ENCODE measurements at places on chromosomes 3 and 15.

- DNase-seq, result no peak
- no peaks in the 10 kb centered on the region for H3K27me3 ChIP-seq
- H3K4me3 ChIP-seq, result no peak overlapping the region
- no peak overlapping the region for H3K27ac ChIP-seq
- no peaks in the 10 kb centered on the region for H3K4me1 ChIP-seq
Observed at GRCh38 chr3:49649576-49649975, 24.6 kb upstream of the APEH start.

DNA sequence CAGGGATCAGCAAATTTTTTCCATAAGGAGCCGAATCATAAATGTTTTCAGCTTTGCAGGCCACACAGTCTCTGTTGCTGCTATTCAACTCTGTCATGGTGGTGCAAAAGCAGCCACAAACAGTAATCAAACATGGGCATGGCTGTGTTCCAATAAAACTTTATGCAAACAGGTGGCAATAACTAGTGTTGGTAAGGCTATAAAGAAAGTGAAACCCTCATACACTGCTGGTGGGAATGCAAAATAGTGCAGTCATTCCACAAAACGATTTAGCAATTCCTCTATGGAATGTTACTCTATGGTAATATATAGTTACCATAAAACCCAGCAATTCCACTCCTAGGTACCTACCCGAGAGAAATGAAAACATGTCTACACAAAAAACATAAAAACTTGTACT lies 14.0 kb upstream of the MRPS25 start:
- no peak overlapping the region for H3K27ac ChIP-seq
- H3K4me3 ChIP-seq, result no peak overlapping the region
- DNase-seq, result no peak
- peaks cover 95% of the 10 kb centered on the region for H3K36me3 ChIP-seq

DNA sequence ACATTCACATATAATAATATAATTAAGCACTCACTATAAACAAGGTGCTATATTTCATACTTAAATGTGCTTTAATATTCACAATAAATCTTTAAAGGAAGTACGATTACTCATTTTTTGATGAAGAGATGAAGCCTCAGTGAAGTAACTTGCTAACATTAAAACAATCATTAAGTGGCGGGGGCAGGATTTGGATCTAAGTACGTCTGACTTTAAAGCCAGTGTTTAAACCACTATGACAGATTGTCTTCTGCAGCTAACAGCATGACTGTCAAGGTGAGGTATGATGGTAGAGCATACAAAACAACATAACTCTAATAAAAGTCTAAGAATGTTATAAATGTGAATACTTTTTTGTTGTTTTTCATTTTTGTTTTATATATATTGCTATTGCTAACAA lies 862.1 kb downstream of the ROBO1 start:
- H3K27me3 ChIP-seq, result no peaks in the 10 kb centered on the region
- no peak for DNase-seq
- H3K27ac ChIP-seq, result no peak overlapping the region

GRCh38 chr3:94928921-94929320 lies 866.1 kb downstream of the NSUN3 start:
- no peak for DNase-seq
- no peak overlapping the region for H3K27ac ChIP-seq
- H3K4me1 ChIP-seq, result no peaks in the 10 kb centered on the region
- no peaks in the 10 kb centered on the region for H3K36me3 ChIP-seq
- H3K4me3 ChIP-seq, result no peak overlapping the region
- H3K27me3 ChIP-seq, result no peaks in the 10 kb centered on the region

GRCh38 chr3:109339714-109340648 lies 2.6 kb upstream of the DPPA4 start:
- no peak overlapping the region for H3K27ac ChIP-seq
- no peaks in the 10 kb centered on the region for H3K36me3 ChIP-seq
- no peak for DNase-seq
- H3K4me3 ChIP-seq, result no peak overlapping the region
- no peaks in the 10 kb centered on the region for H3K27me3 ChIP-seq

- H3K36me3 ChIP-seq, result no peaks in the 10 kb centered on the region
- no peaks in the 10 kb centered on the region for H3K4me1 ChIP-seq
- H3K27ac ChIP-seq, result no peak overlapping the region
- no peak for DNase-seq
- H3K4me3 ChIP-seq, result no peak overlapping the region
- no peaks in the 10 kb centered on the region for H3K27me3 ChIP-seq
Observed at GRCh38 chr3:151765685-151766084, 32.0 kb downstream of the AADACL2 start.

- H3K4me1 ChIP-seq, result no peaks in the 10 kb centered on the region
- H3K27ac ChIP-seq, result no peak overlapping the region
Observed at GRCh38 chr3:160667452-160667851, 9.5 kb upstream of the ARL14 start.

DNA sequence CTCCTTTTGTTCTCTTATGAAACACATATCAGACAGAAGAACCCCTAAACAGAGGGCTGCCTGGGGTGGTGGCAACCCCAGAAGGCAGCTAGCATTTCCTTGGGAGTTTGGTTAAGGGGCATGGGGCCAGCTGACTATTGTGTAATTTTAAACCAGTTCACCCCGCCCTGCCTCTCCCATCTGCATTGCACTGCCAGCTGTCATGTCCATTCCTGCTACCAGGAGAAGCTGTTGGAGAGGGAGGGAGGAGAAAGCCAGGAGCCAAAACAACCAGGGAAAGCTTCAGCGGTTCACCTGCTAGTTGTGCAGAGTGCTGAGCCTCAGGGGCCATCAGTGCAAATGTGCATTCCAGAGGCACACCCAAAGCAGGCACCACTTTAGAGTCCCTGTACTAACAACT lies 47.6 kb upstream of the ATP1B3 start:
- H3K4me1 ChIP-seq, result no peaks in the 10 kb centered on the region
- H3K27ac ChIP-seq, result no peak overlapping the region
- no peak overlapping the region for H3K4me3 ChIP-seq
- no peaks in the 10 kb centered on the region for H3K36me3 ChIP-seq

- no peak overlapping the region for H3K4me3 ChIP-seq
- H3K36me3 ChIP-seq, result no peaks in the 10 kb centered on the region
- H3K27ac ChIP-seq, result no peak overlapping the region
- no peak for DNase-seq
Observed at GRCh38 chr3:150984066-150984465, 11.5 kb upstream of the CLRN1 start.

DNA sequence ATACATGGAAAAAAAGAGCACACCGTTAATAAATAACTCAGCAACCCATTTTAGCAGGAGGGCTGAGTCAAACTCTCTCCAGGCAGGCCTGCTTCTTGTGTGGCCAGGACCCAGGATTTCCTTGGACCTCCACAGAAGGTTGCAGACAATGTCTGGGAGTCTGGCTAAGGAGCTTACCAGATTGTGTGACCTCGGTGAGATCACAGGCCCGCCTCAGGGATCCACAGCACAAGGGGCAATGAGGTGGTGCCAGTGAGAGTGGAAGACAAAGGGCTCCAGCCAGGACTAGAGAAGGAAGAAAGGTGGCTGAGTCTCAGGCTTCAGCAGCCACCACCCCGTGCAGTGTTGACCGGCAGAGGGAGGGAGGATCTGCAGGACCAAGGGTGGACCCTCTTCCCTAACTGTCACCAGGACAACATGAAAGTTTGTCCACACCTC lies 32.2 kb upstream of the SEC22A start:
- H3K27ac ChIP-seq, result no peak overlapping the region
- DNase-seq, result no peak
- H3K4me3 ChIP-seq, result no peak overlapping the region
- H3K27me3 ChIP-seq, result no peaks in the 10 kb centered on the region
- no peaks in the 10 kb centered on the region for H3K36me3 ChIP-seq

GRCh38 chr3:169243579-169243978 lies 419.9 kb downstream of the MECOM start:
- no peak for DNase-seq
- no peak overlapping the region for H3K4me3 ChIP-seq
- no peaks in the 10 kb centered on the region for H3K36me3 ChIP-seq
- no peak overlapping the region for H3K27ac ChIP-seq

GRCh38 chr3:6928064-6928463 lies 67.1 kb downstream of the GRM7 start:
- H3K27me3 ChIP-seq, result no peaks in the 10 kb centered on the region
- H3K36me3 ChIP-seq, result no peaks in the 10 kb centered on the region

DNA sequence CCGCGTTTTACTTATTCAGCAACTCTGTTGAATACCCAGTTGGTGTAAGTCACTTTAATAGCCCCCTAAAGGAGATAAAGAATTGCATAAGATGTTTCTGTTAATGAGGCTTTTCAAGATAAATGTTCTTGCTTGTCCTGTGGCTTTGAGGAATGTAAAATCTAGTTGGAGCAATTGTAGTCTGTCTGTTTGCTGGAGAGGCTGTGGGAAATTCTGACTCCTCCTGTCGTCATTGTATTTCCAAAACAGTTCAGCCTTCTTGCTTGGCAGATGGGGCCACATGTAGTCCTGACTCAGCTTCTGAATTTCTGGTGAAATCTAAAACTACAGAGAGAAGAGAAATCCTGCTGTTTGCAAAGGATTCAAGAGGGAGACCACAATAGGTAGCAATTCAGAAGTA lies 114.4 kb downstream of the RYR3 start:
- H3K27ac ChIP-seq, result no peak overlapping the region
- no peaks in the 10 kb centered on the region for H3K4me1 ChIP-seq
- H3K36me3 ChIP-seq, result no peaks in the 10 kb centered on the region

DNA sequence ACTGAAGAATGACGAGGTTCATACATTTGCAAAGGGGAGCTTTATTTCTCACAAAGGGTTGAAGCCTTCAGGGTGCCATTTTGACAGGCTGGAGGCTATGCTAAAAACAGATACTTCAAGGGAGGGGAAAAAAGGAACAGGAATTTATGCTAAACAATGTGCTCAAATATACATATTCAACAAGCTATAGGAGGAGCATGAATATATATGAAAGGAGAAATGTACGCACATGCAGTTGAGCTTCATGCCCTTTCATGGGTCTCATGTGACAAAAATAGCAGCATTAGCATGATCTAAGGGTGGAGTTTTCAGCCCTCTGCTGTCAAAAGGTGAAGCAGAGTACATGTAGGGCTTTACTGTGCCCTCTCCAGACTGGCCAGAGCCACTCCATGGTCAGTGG lies 44.3 kb upstream of the FSIP1 start:
- H3K36me3 ChIP-seq, result no peaks in the 10 kb centered on the region
- no peak for DNase-seq
- H3K27me3 ChIP-seq, result no peaks in the 10 kb centered on the region
- H3K27ac ChIP-seq, result no peak overlapping the region
- no peak overlapping the region for H3K4me3 ChIP-seq
- no peaks in the 10 kb centered on the region for H3K4me1 ChIP-seq

DNA sequence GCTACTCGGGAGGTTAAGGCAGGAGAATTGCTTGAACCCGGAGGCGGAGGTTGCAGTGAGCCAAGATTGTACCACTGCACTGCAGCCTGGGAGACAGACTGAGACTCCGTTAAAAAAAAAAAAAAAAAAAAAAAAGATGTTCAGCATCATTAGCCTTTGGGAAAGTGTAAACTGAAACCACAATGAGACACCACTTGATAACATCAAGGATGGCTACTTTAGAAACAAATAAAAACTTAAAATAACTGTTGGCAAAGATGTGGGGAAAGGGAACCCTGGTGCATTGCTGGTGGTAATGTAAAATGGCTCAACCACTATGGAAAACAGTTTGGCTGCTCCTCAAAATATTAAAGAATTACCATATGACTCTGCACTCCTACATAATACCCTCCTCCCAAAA lies 1.9 kb downstream of the LEO1 start:
- H3K4me3 ChIP-seq, result no peak overlapping the region
- peaks cover 11% of the 10 kb centered on the region for H3K4me1 ChIP-seq
- DNase-seq, result no peak
- no peak overlapping the region for H3K27ac ChIP-seq
- no peaks in the 10 kb centered on the region for H3K27me3 ChIP-seq

DNA sequence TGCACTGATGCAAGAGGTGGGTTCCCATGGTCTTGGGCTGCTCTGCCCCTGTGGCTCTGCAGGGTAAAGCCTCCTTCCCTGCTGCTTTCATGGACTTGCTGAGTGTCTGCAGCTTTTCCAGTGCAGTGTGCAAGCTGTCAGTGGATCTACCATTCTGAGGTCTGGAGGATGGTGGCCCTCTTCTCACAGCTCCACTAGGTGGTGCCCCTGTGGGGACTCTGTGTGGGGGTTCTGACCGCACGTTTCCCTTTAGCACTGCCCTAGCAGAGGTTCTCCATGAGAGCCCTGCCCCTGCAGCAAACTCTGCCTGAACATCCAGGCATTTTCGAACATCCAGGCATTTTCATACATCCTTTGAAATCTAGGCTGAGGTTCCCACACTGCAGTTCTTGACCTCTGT lies 329.8 kb upstream of the NAALADL2 start:
- H3K27me3 ChIP-seq, result no peaks in the 10 kb centered on the region
- no peak overlapping the region for H3K27ac ChIP-seq
- no peaks in the 10 kb centered on the region for H3K36me3 ChIP-seq
- DNase-seq, result no peak
- no peak overlapping the region for H3K4me3 ChIP-seq
- H3K4me1 ChIP-seq, result no peaks in the 10 kb centered on the region

DNA sequence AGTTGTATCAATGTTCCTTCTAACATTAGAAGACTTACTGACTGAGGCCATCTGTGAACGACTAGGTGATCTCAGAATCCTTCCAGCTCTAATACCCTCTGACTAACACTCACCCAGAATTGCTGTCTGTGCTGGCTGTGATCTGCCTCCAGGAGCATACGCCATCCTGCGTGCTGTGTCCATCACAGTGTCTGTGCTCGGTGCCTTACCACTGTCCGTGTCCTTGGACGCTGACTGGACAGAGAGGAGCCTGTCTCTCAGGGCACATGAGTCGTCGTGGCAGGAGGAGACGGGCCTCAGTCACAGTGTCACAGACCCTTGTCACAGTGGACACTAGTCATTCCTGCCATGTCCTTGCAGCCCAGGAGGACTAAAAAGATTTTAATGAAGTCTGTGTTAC lies 83.1 kb downstream of the LMLN start:
- no peaks in the 10 kb centered on the region for H3K4me1 ChIP-seq
- DNase-seq, result no peak
- H3K27me3 ChIP-seq, result no peaks in the 10 kb centered on the region
- no peak overlapping the region for H3K4me3 ChIP-seq
- H3K36me3 ChIP-seq, result peaks cover 7% of the 10 kb centered on the region

- H3K27ac ChIP-seq, result no peak overlapping the region
- no peak for DNase-seq
- no peaks in the 10 kb centered on the region for H3K36me3 ChIP-seq
- peaks cover 3% of the 10 kb centered on the region for H3K27me3 ChIP-seq
- H3K4me3 ChIP-seq, result peak overlapping the region; percentile 62
Observed at GRCh38 chr15:45377609-45378148, 665 bp downstream of the GATM start.

All from naive thymus-derived CD4-positive, alpha-beta T cell (primary cell).